ENCODE measurements at places on chromosomes 7 and 10. TPM values are rescaled to one million over a fixed set of nuclear protein-coding genes. Genes with fewer than 3 reads are reported as not detected.

The AQP1 gene
- total RNA-seq = 2.8 TPM

DNA sequence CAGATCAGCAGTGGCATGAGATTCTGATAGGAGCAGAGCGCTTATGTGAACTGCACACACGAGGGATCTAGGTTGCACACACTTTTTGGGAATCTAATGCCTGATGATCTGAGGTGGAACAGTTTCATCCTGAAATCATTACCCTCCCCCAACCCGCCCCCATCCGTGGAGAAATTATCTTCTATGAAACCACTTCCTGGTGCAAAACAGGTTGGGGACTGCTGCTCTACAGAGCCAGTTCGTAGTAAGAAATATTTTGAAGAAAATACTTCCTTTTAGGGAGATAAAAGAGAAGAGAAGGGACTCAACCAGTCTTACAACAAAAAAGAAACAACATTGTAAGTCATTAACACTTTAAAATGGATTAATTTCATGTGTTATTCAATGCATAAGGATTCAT is 1308.2 kb downstream of the GATA3 start:
- DNase-seq = no peak

- DNase-seq = no peak
These were observed 252.2 kb downstream of the CALN1 start for GRCh38 chr7:72159911-72160310.

DNA sequence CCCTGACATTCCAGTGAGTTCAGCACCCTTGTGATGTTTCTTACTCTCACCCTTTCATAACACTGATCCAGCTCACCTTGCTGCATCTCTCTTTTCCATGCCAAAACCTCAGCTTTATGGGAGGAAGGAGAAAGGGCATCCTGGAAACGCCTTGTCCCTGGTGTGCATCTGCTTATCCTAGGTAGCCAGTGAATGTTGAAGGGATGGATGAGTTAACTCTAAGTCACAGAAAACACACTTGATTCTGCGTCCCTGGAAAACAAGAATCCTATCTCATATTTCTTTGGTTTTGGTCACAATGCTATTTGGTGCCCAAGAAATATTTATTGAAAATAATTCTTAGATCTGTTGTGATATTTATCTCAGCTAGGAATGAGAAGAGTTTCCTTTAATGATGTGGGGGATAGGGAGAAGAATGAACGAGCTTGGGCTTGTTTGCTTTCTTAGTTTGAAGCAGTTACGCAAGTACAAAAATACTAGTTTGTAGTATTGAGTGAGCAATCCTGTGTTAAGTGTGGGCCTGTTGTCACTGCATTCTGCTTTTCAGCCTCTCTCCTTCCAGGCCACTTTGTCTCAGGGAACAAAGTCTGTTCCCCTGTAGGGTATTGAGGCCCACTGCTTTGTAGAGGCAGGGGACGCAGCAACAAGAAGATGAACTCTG is 126.5 kb downstream of the ARID5B start:
- peak; percentile 37 for DNase-seq

DNA sequence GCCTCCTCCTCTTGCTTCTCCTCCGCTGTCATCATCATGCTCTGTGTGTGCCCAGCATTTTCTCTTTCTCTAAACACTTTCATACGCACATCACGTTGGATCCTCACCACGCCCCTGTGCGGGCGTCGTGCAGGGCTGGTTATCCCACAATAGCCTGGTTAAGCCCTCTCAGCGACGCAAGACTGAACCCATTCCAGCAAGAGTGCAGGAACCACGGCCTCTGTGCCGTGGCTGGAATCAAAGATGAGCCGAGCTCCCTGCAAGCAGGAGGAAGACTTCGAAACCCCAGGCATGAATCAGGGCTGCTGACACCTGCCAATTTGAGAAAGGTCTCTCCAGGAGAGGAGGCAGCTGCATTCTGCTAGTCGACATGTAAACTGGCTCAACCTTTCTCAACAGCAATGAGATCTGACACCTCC is 74.8 kb upstream of the FOXK1 start:
- DNase-seq = no peak
